ENCODE measurements at places on chromosomes 4 and X.

DNA sequence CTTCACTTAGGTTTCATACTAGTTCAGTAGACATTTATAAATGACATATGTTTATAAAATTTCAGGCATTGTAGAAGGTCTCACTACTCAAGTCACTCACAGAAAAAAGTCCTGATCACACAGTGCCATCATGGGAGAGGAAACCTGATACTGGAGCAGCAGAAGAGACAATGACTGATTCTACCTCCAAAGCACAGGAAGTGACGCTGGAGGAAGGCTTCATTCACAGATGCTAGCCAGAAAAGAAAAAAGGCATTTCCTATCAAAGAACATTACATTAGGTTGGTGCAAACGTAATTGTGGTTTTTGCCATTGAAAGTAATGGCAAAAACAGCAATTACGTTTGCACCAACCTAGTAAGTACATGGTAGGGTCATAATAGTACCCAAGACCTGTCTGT is 79.5 kb downstream of the RASGEF1B start:
- DNase-seq = no peak

DNA sequence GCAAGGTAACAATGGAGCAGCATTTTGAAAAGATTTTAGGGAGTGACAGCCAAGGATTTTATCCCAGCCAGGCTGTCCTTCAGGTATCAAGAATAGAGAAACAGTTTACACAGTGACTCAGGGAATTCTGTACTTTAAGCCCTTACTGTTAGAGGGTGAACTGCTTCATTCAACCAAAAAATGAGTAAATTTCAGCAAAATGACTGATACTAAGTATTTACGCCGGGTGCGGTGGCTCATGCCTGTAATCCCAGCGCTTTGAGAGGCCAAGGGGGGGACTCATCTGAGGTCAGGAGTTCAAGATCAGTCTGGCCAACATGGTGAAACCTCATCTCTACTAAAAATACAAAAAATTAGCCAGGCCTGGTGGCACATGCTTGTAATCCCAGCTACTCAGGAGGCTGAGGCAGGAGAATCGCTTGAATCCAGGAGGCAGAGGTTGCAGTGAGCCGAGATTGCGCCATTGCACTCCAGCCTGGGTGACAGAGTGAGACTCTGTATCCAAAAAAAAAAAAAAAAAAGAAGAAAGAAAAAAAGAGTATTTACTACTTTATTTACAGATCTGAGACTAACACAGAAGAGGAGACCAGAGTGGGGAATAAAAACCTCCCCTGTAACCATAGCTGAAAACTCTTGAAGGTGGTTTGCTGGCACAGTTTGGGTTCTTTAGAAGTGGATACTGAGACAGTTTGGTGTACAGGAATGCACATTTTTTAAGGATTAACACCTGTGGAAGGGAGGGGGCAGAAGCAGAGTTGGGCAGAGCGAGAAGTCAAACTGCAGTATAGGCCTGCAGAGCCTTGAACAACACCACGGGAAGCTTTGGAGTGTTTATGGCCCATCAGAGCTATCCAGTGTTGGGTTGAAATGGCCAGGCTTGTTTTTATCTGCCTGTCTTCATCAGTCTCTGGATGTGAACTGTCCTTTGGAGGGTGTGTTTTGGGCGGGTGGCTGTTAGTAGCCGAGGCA is 40.5 kb downstream of the TMEM131L start:
- DNase-seq = no peak

- DNase-seq = no peak
Observed at GRCh38 chr4:186771624-186772023, 48.0 kb upstream of the FAT1 start.

DNA sequence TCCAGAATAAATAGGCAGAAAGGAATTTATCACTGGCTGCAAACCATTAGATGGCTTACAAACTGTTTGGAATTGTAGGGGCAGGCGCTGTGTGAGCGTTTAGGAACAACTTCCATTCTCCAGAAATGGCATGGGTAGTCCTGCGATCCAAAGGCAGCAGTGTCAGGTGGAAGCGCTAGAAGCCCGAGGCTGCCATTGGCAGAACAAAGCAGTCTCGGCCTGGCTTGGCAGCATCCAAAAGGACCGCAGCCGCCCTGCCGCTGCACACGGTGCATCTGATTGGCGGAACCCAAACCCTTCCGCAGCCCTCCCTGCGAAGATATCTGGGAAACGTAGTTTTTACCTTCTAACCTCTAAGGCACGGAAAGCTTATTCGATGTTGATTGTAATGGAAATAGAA is 23.6 kb upstream of the YTHDC1 start:
- DNase-seq = peak; percentile 59

GRCh38 chr4:94534401-94535312 is 82.9 kb downstream of the PDLIM5 start:
- no peak for DNase-seq

DNA sequence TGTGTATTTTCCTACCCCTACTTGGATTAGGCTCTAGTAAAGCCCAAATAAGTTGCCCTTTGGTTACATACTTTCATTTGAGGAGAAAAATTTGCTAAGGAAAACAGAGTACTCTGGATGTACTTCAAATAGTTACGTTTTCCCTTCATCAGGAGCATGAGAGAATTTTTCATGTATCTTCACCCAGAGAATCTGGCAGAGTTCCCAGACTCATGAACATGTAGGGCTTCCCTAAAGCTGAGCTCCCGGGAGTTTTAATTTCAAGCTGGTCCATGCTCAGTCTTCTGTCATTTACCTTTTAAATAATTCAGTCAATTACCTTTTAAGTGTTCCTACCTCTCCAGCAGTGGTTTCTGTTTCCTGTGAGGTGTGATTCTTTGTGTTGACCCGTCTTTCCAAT is 367.5 kb upstream of the GRID2 start:
- no peak for DNase-seq

GRCh38 chr4:91280551-91281290 is 1023.0 kb upstream of the GRID2 start:
- no peak for DNase-seq

GRCh38 chr4:139419388-139419914 is 34.5 kb upstream of the RAB33B start:
- DNase-seq = no peak

DNA sequence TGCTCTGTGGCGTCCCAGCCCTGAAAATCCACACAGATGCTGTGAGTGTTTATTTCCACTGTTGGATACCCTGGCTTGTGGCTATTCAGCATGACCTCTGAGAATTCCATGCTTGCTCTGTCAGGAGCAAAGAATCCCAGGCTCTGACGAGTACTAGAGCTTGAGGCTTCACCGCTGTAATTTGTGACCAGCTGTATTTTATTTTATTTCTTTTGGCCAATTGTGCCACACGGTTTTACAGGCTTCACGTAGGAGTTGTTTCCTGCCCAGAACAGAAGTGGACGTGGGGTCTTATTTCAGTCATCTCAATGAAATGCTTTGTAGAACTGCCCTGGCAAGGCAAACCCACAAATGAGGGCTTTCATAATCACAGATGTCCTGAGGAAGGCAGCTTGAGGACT is 69.4 kb upstream of the CLDN34 start:
- DNase-seq = no peak

GRCh38 chrX:31819455-31819854 is 747.6 kb upstream of the FTHL17 start:
- no peak for DNase-seq

DNA sequence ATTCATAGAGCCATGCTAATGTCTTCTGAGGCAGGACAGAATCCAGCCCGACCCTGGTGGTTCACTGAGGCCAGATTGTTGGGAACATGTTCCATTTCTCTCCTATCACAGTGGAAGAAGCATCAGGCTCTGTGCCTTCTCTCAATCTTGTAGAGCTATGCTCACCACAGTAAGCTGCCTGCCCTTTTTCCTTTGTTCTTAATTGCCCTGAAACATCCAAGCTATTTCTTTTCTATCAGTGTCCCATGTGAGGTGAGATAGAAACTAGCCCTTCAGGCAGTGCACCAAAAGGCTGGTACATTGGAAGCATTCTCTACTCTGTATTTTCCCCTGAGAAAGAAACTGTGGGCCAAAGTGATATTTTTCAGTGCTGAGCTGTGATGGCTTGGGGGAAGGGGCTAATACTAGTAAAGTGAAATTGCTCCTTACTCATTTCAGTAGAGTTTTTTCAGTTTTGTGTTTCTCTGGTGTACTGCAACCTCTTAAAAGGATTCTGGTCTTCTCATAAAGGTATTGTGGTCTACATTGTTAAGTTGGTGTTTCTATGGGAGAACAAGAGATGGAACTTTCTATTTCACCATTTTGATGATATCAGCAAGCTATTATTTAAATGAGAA is 611.2 kb downstream of the RPA4 start:
- DNase-seq = no peak

DNA sequence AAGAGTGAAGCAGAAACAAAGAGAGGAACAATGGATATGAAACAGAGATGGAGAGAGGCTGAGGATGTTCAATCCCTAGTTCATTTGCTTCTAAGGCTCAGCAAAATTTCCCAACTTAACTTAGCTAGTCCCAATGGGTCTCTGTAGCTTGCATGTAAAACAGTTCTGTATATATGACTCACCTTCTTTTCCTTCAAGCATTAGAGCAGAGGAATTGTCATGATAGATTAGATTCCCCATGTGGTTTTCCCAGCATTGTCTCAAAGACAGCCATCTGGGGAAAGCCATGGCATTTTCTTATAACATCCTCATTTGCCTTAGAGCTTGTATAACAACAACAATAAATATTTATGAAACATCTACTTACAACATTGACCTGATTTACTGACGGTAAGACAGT is 93.9 kb upstream of the GATB start:
- DNase-seq = no peak
